HCT116 (cell line): ENCODE measurements at places on chromosomes 4 and X. TPM values are rescaled to one million over a fixed set of nuclear protein-coding genes. Genes with fewer than 3 reads are reported as not detected.

DNA sequence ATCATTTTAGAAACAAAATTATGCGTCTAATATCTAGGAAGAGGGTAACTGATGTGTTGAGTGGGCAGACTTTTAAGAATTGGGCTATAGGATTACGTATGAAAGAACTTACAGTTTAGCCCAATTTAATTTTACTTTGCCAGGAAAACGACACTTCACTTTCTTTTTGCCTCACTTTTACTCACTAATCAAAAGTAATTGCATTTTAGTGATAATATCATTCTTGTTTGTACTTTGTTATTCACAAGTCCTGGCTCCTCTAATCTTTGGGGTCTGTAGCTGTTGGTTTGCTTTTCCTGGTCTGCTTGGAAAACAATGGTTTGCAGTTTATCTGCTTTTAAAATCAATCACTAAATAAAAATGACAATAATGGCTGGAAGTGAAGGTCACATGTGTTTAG lies 2.9 kb upstream of the ARX start:
- H3K27ac ChIP-seq: no peak overlapping the region
- H3K27me3 ChIP-seq: no peaks in the 10 kb centered on the region
- H3K36me3 ChIP-seq: no peaks in the 10 kb centered on the region
- H3K4me1 ChIP-seq: peaks cover 18% of the 10 kb centered on the region; the same call in 1 of the 2 replicates
- no peak overlapping the region for H3K4me3 ChIP-seq

GRCh38 chr4:110610940-110611831 lies 11.7 kb downstream of the PITX2 start:
- no peaks in the 10 kb centered on the region for H3K36me3 ChIP-seq
- no peak overlapping the region for H3K27ac ChIP-seq
- H3K4me3 ChIP-seq: no peak overlapping the region
- no peaks in the 10 kb centered on the region for H3K27me3 ChIP-seq

GRCh38 chrX:38890326-38890725 lies 89.1 kb downstream of the MID1IP1 start:
- no peak overlapping the region for H3K4me3 ChIP-seq
- H3K27ac ChIP-seq: no peak overlapping the region
- no peaks in the 10 kb centered on the region for H3K27me3 ChIP-seq
- H3K36me3 ChIP-seq: no peaks in the 10 kb centered on the region

DNA sequence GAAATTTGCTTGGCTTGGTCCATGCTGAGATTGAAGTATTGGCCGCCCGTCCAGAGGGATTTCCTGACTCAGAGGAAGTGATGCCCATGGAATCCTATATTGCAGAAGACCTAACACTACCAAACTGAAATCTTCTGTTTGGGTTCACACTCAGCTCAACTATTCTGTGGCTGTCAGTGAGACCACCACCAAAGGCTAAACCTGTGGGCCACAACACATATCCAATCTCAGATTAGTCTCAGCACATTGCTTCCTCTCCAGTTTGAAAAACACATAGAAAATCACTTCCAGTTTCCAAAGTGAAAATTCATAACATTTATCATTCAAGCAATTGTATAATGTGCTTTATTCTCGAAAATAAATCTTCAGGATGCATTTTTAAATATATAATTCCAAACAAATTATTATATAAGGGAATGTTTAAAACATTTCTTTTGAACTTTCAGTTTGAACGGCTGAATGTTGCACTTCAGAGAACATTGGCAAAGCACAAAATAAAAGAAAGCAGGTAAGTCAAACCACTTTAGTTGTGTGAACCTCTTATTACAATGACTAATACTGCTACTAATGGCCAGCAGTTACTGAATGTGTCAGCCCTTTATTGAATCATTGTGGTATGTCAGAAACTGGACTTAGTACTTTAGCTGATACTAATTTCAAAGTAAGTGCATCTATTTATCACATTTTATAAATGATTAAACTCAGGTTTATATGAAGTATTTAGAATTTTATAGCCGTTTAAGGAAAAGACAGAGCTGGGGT lies 37.0 kb downstream of the GUCY1A1 start:
- peaks cover 6% of the 10 kb centered on the region; the same call in 1 of the 2 replicates for H3K4me1 ChIP-seq
- no peak overlapping the region for H3K27ac ChIP-seq
- DNase-seq: no peak
- no peak overlapping the region for H3K4me3 ChIP-seq
- H3K36me3 ChIP-seq: no peaks in the 10 kb centered on the region

GRCh38 chr4:99518601-99519295 lies 7.9 kb downstream of the C4orf17 start:
- H3K27ac ChIP-seq: no peak overlapping the region
- H3K4me3 ChIP-seq: no peak overlapping the region
- H3K4me1 ChIP-seq: no peaks in the 10 kb centered on the region
- no peak for DNase-seq
- H3K27me3 ChIP-seq: no peaks in the 10 kb centered on the region

DNA sequence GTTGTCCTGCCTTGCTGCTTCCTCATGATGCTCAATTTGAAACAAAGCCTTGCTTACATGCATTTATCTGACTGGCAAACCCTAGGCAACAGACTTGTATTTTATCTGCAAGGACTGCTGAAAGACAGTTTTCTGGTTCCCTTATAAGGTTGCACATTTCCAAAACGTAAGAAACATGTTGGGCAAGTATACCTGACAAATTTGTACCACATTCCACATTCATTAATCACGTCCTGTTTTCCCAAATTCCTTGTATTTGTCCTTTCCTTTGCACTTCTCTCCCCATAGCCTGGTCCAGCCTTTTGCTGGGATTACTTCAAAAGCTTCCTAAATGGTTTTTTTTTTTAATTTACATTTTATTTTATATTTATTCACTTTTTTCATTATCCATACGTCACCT lies 310.1 kb downstream of the PPP3CA start:
- H3K4me3 ChIP-seq: 0 out of 2 replicates have a peak overlapping the region, but pooled peaks have one; percentile 14
- H3K36me3 ChIP-seq: no peaks in the 10 kb centered on the region
- peak; percentile 54 for DNase-seq
- H3K27ac ChIP-seq: peak overlapping the region; percentile 87
- no peaks in the 10 kb centered on the region for H3K27me3 ChIP-seq
- peaks cover 94% of the 10 kb centered on the region for H3K4me1 ChIP-seq

DNA sequence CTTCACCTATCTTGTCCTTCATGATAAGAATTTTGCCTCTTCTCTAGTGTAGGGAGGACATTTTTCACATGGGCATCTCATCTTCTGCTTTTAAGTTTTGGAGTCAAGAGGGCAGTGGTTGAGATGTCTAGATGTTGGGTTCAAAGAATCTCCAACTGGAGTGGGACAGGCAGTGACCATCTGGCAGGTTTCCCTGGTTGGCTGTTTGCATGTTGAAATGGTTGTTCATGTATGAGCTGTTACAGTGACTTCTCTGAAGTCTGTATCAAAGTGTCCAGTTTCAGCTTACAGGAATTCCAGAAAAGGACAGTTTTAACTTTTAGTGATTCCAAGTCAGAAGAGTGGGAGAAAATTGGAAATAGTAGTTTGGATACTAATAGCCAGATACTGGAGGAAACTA lies 192.7 kb downstream of the EVC2 start:
- no peaks in the 10 kb centered on the region for H3K36me3 ChIP-seq
- H3K4me3 ChIP-seq: no peak overlapping the region
- no peak for DNase-seq
- no peaks in the 10 kb centered on the region for H3K4me1 ChIP-seq

DNA sequence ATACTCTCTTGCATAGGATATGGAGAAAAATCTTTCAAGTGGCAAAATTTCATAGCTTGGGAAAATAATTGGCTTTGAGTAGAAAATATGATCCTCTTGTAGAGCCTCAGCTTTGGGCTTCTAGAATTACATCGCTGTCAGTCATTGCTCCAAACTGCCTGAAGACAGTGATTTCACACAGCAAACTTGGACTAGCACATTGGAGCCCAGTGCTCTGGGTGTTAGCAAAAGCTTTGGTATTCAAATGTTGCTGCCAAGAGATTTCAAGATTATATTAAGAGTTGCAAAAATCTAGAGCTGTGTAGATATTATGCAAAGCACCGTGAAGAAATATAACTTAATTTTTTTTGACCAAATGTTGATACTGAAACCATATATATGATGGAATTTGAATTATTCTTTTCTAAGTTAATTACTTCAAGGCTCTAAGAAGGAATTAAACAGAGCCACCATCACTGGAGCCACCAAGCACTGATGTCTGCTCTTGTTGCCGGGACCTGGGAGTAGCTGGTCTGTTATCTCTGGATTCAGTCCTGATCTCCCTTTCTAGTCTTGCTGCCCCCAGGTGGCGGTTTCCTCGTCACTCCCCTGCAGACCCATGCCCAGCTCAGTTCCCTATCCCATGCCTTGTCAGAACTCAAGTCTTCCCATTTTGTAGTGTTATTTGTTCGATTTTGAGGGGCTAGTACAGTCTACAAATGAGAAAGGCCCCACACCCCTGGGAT lies 260.7 kb upstream of the SFRP2 start:
- no peak overlapping the region for H3K4me3 ChIP-seq
- H3K36me3 ChIP-seq: no peaks in the 10 kb centered on the region
- DNase-seq: peak; percentile 16
- no peaks in the 10 kb centered on the region for H3K4me1 ChIP-seq
- H3K27me3 ChIP-seq: no peaks in the 10 kb centered on the region

- H3K4me1 ChIP-seq: no peaks in the 10 kb centered on the region
- no peak overlapping the region for H3K27ac ChIP-seq
- no peak for DNase-seq
- no peaks in the 10 kb centered on the region for H3K36me3 ChIP-seq
Measured at GRCh38 chrX:7606039-7606652, 236.8 kb upstream of the VCX start.

DNA sequence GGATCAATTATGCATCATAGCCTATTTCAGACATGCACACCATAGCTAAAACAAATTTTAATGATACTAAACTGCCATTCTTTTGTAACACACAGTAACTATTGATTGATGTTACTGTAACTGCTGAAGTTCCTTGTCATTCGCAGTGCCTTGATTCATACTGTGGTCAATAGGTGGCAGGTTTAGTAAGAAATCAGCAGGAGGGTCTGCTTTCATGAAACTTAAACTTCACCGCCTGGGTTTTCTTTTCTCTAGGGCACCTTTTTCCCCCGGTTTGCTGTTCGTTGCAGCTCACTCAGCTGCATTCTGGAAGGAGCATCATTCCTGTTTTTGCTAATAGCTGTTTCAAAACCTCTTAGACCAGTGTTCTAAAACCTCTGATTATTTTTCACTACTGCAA lies 88.1 kb downstream of the RPA4 start:
- H3K27ac ChIP-seq: no peak overlapping the region
- DNase-seq: no peak
- H3K4me1 ChIP-seq: no peaks in the 10 kb centered on the region
- H3K4me3 ChIP-seq: no peak overlapping the region
- no peaks in the 10 kb centered on the region for H3K27me3 ChIP-seq
- H3K36me3 ChIP-seq: no peaks in the 10 kb centered on the region

GRCh38 chr4:21195682-21196081 lies 495.4 kb downstream of the PACRGL start:
- no peak overlapping the region for H3K4me3 ChIP-seq
- H3K36me3 ChIP-seq: no peaks in the 10 kb centered on the region
- H3K27me3 ChIP-seq: no peaks in the 10 kb centered on the region
- H3K4me1 ChIP-seq: no peaks in the 10 kb centered on the region
- no peak overlapping the region for H3K27ac ChIP-seq

DNA sequence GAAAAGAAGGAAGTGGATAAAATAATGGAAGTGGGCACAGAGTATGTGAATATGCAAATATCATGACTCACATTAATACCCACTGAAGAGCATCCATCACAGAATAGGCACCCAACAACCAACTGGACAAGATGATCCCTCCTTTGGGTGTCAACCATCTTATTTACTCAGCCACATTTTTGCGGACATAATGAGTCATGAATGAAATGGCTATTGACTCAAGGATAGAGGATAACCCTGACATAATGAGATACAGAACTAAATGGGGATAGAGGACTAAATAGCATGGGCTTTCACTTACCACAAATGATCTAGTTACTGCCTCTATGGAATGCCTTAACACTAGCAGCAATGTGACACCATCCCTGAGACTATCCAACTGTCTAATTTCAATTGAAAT lies 224.7 kb downstream of the ANTXR2 start:
- no peak overlapping the region for H3K27ac ChIP-seq
- no peaks in the 10 kb centered on the region for H3K36me3 ChIP-seq
- DNase-seq: no peak
- H3K27me3 ChIP-seq: no peaks in the 10 kb centered on the region
- no peaks in the 10 kb centered on the region for H3K4me1 ChIP-seq

- no peaks in the 10 kb centered on the region for H3K36me3 ChIP-seq
- no peaks in the 10 kb centered on the region for H3K27me3 ChIP-seq
- no peaks in the 10 kb centered on the region for H3K4me1 ChIP-seq
- H3K27ac ChIP-seq: no peak overlapping the region
- no peak for DNase-seq
- H3K4me3 ChIP-seq: no peak overlapping the region
Measured at GRCh38 chr4:186003746-186004145, 65.2 kb upstream of the TLR3 start.

GRCh38 chr4:48596336-48596735 lies 106.3 kb downstream of the ZAR1 start:
- no peaks in the 10 kb centered on the region for H3K27me3 ChIP-seq
- no peaks in the 10 kb centered on the region for H3K4me1 ChIP-seq
- no peak for DNase-seq
- no peak overlapping the region for H3K4me3 ChIP-seq

DNA sequence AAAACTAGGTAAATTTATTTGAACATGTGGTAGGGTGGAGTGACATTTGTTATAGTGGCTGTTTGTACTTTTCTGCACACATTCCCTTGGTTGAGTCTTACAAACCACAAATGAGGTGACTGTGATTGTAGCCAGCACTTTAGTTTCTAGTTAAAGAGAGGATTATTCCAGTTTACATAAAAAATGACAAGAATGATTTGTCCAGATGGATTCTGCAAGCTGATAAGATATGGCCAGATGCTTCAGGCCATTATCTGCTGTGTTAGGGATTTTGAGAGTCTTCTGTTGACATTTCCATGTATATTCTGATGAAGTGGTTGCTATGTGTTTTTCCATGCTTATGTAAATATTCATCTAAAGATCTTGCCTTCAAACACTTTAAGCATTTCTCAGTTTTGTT lies 31.0 kb upstream of the PDE5A start:
- no peak for DNase-seq
- no peaks in the 10 kb centered on the region for H3K27me3 ChIP-seq
- no peak overlapping the region for H3K27ac ChIP-seq
- no peaks in the 10 kb centered on the region for H3K4me1 ChIP-seq
- no peak overlapping the region for H3K4me3 ChIP-seq
- H3K36me3 ChIP-seq: no peaks in the 10 kb centered on the region

DNA sequence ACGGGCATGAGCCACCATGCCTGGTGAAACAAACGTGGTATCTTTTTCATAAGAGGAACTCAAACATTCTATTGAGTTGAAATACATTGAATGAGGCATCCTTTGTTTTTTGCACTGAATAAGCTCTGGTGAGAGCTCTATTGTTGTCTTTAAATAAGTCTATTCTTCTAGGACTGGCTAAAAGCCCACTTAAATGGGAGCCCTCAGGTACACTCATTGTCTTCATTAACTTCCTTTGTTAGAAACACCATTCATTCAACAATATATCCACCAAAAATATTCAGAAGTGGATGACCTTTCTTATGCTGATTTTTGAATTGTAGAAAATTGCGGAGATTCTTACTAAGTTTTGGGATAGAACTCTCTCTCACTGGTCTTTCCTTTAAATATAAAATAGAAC lies 568.0 kb downstream of the IL1RAPL1 start:
- H3K4me3 ChIP-seq: no peak overlapping the region
- no peak overlapping the region for H3K27ac ChIP-seq
- H3K27me3 ChIP-seq: no peaks in the 10 kb centered on the region

CDX4 gene
- not detected for total RNA-seq

LRP2BP gene
- total RNA-seq: 2.9 TPM

GEMIN8 gene
- 11.3 TPM for total RNA-seq

PTTG2 gene
- not detected for total RNA-seq

MAP3K15 gene
- total RNA-seq: 1.3 TPM

HGFAC gene
- 1.1 TPM for total RNA-seq

SPIN4 gene
- total RNA-seq: 9.0 TPM
